ENCODE measurements at places on chromosomes 12 and 14. TPM values are rescaled to one million over a fixed set of nuclear protein-coding genes. Genes with fewer than 3 reads are reported as not detected.

Gene MYH6
- total RNA-seq = 0.09 TPM

Gene WASHC3
- total RNA-seq = 42.0 TPM

Gene TSPAN9
- 0.33 TPM for total RNA-seq

Gene RASAL1
- 0.72 TPM for total RNA-seq

All from CD8-positive, alpha-beta memory T cell (primary cell).